ENCODE measurements at places on chromosomes 11 and 22.

GRCh38 chr22:39091126-39092081 lies 5.6 kb upstream of the APOBEC3H start:
- no peak for DNase-seq

- DNase-seq: no peak
Measured at GRCh38 chr11:111814557-111815320, 48.5 kb upstream of the PPP2R1B start.

DNA sequence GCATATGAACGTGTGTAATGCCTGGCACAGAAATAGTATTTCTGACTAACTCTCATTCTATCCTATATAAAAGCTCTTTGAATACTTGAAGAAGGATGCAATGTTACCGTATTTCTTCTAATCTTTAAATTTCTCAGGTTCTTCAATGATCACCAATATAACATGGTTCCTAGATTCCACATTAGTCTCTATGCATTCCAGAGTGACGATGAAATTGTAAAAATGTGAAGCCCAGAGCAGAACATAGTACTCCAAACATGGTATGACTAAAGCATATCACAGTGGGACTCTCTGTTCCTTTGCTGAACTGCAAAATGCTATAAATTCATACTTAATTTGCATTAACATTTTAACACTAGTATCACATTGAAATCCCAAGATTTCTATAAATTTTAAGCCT lies 877.6 kb upstream of the CHORDC1 start:
- DNase-seq: no peak

- DNase-seq: peak; percentile 77
Measured at GRCh38 chr11:31798554-31799434, 12.3 kb downstream of the PAX6 start.

DNA sequence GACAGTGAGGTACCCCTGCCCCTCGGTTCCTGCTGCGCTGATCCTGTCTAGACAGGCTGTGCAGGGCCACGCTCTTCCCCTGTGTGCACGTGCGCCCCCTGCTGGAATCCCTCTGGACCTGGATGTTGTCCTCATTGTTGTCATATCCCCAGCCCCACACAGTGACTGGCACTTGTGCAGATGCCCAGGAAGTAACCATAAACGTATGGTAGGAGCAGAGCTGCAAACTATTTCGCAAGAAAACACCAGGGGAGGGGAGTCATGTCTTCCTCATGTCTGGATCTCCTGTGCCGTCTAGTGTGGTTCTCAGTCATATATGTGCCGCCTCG lies 114.7 kb downstream of the CRYBB2 start:
- DNase-seq: no peak

GRCh38 chr22:25762147-25762546 lies 20.2 kb downstream of the MYO18B start:
- DNase-seq: no peak

- no peak for DNase-seq
Measured at GRCh38 chr11:59841514-59841913, 3.8 kb downstream of the CBLIF start.

- peak; percentile 68 for DNase-seq
Measured at GRCh38 chr11:460331-461199, 10.5 kb downstream of the PTDSS2 start.

- DNase-seq: no peak
Measured at GRCh38 chr11:72776844-72777754, 16.7 kb downstream of the STARD10 start.

GRCh38 chr11:102576350-102576749 lies 45.8 kb upstream of the MMP7 start:
- no peak for DNase-seq

GRCh38 chr11:93468290-93468689 lies 74.9 kb downstream of the SMCO4 start:
- no peak for DNase-seq

DNA sequence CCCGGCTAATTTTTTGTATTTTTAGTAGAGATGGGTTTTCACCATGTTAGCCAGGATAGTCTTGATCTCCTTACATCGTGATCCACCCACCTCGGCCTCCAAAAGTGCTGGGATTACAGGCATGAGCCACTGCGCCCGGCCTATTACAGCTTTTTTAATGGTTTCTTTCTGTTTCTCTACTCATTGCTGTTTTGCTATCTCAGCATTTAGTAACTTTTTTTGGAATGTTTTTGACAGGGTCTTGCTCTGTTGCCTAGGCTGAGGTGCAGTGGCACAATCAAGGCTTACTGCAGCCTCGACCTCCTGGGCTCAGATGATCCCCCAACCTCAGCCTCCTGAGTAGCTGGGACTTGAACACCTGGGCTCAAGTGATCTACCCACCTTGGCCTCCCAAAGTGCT lies 4.7 kb upstream of the CRKL start:
- DNase-seq: no peak

- DNase-seq: no peak
Measured at GRCh38 chr11:125342281-125342930, 153.7 kb downstream of the FEZ1 start.

DNA sequence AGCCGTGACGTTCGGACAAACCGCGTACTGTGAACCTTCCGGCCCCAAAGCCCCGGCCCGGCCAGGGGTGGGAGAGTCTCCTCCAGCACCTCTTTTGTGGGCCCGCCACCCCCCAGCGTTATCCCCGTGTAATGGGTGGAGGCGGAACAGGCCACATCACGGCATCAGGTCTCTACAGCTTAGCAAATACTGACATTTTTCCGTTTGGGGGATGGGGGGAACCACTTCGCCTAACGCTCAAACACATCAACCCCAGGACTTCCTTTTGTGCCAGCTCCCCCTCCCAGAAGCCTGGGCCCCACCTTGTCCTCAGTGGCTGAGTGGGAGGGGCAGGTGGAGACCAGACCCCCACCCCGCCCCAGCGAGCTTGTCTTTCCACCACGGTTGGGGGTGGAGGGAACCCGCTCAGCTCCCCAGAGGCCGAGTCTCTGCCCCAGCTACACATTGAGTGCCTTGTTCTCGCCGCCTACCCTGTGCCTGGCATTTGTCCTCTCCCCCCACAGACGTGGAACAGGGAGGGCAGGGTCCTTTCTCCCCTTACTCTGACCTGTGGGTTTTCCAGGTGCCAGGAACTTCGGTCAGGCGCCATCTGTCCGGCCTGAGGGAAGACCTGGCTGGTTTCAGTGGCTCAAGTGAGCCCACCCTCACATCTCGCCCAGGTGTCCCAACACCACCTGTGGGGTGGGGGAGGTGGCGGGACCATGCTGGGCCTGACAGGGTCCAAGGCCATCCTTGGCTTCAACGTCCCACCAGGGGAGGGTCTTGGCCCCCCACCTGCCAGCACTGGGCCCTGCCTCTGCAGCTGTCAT lies 29.6 kb downstream of the SBF1 start:
- DNase-seq: no peak

- DNase-seq: no peak
Measured at GRCh38 chr22:50577987-50578775, at the start of gene CPT1B. Gene CPT1B (minus strand): TSS chr22:50578427. CDS start chr22:50577915, 512 bp downstream.
